ENCODE measurements at places on chromosomes 6 and 20. TPM values are rescaled to one million over a fixed set of nuclear protein-coding genes. Genes with fewer than 3 reads are reported as not detected.
A peak's percentile ranks its signal among the peaks of the same experiment; 100 is the strongest.

DNA sequence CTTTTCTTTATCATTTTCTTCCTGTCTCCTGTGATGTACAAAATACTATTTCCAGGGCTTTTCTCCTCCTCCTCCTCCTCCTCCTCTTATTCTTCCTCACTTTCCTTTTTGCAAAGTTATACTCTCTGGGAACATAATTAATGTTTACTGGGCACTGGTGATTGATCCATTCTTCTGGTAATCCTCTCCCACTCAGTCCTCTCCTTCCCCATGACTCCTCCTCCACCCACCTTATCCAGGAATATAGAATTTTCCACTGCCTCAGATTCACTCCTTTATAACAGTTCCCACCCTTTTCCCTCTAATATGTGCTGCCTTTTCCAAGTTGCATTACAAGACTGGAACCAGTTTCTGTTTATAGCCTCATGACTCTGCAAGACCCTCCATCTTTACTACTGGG is 62.5 kb upstream of the IYD start:
- no peak for DNase-seq

- no peak for DNase-seq
Observed at GRCh38 chr6:116963972-116964371, 86.9 kb downstream of the RFX6 start.

DNA sequence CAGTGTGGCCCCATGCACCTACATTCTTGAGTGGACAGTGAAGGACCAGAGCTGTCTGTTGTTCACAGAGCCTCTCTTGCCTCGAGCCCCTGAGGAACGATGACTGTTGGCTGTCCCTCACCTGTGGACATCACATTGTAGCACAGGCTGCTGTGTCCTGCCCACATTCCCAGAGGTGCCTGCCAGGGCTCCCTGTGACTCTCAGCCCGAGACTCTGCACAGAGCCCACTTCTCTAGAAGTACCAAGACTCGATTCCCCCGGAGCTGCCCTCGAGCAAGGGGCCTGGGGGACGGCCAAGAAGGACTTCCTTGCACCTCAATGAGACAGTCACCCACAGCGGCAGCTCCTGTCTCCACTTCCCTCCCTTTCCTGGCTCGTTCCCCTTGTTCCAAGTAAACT is 28.6 kb upstream of the DLGAP4 start:
- DNase-seq = no peak

DNA sequence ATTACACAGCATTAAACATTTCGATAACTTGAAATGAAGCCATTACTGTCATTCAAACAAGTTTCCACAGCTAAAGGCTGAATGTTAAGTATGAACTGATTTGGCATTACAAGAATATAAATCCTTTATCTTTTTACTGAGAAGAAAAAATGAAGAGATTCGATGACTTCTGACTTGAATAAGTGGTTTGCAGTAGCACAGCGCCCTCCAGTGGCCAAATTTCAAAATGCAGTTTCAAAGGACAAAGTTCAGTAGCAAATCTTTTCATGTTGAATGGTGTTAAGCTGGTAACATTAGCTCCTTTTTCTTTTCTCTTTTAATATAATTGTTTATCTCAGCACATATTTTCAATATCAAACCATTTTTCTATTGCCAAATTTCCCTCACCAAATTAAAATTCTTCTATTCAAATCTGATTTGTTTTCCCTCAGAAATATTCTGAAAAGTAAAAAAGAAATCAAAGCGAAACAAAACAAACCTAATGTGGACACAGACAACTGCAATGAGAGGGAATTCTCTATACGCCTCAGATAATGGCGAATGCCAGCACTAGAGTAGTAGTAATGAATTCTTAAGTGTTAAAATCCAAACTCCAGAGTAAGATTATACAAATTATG is 145.7 kb downstream of the BTBD9 start:
- DNase-seq = no peak

DNA sequence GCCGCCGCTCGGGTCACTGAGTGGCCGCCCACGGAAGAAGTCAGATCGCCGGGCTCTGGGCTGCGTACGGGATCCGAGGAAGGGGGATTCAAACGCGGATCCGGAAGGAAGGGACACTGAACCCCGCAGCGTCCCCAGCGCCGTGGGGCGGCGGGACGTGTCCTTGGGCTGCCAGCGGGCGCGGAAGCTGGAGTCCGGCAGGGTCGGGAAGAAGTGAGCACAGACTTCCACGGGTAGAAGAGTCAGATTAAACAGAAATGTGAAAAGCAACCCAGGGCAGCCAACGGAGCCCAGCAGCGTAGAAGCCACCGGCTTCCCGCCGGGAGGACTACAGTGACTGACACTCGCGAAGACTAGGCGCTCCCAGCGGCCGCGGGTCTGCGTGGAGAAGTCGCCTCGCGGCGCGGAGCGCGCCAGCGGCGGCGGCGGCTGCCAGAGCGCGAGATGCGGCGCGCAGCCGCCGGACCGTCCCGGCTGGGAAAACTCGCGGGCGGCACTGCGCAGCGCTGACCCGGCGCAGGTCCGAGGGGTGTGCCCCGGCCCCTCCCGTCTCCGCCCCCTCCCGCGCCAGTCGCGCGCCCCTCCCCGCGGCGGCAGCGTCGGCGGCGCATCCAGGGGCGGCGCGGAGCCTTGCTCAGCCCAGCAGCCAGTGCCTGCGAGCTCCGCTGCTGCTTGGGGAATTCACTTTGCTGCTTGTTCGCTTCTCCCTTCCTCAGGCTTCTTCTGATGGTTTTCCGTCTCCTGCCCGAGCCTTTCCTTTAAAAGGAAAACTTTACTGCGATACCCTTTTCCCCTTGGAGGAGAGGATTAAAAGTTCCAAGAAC is at the start of gene SAMD5:
TSS of gene SAMD5 (plus strand) at position 649 of the 824 bp plus-strand sequence. CDS start 239 bp downstream, outside the sequence.
- DNase-seq = peak; percentile 70

DNA sequence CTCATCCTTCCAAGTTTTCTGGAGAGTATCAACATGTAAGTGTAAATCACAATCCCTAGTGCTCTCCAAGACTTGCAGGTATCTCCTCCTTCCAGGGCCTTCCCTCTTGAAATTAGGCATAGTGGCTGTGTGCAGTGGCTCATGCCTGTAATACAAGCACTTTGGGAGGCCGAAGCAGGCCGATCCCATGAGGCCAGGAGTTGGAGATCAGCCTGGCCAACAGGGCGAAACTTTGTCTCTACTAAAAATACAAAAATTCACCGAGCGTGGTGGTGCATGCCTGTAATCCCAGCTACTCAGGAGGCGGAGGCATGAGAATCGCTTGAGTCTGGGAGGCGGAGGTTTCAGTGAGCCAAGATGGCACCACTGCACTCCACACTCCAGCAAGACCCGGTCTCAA is 9.4 kb upstream of the ANGPT4 start:
- no peak for DNase-seq

DNA sequence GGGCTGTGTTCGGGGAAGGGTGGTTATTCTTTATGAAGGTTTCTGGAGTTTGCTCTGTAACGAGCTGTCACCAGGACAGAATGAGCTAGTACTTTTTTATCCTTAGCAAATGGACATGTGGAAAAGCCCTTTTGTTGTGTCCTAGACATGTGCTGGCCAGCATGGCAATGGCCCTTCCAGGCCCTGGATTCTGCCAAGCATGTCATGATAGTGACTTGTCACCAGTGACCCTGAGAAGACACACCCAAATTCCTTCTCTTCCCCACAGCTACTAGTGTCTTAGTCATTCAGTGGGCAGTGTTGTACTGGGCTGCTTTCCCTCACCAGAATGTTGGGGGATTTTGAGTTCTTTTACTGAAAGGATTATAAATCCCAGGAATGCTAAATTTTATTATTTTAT is 74.0 kb upstream of the XRN2 start:
- no peak for DNase-seq

GRCh38 chr20:39524371-39524911 is 562.3 kb downstream of the DHX35 start:
- no peak for DNase-seq

DNA sequence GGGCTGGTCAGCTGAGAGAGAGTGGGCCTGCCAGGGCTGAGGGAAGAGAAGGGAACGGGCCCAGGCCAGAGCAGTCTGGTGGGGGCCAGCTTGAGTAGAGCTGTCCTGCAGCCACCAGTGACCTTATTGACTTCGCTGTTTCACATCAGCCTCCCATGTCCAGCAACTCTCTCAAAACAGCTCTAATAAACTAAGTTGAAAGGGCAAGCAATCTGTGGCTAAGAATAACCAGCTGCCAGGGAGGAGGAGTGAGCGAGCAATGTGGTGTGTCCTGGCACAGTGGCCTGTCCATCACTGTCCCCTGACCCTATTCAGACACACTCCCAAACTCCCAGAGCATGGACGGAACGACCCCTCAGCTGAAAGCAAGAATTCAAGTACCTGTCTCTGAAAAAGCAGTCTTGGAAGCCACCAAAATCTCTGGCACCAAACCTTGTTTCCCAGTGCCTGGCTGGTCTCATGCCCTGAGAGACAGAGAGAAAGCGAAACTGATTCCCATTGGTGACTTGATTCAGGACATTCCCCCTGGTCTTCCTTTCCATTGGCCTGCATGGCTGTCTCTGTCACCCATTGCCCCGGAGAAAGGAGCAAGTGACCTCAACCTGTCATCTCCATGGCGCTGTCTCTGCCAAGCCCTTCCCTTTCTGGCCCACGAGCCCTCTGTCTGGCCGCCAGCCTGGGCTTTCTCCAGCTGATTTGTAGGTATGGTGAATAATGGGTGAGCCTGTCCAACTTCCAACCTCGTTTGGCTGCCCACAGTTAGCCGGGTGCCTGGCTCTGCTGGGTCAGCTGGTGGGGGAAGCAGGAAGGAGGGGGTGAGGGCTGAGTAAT is at the start of gene DDO:
TSS of gene DDO (minus strand) at position 490 of the 831 bp plus-strand sequence. CDS start 2,113 bp downstream, outside the sequence.
- peak; percentile 33 for DNase-seq

- DNase-seq = no peak
Observed at GRCh38 chr6:37868447-37868825, 48.9 kb downstream of the ZFAND3 start.

- no peak for DNase-seq
Observed at GRCh38 chr6:8047541-8048292, 16.5 kb downstream of the BLOC1S5 start.

DNA sequence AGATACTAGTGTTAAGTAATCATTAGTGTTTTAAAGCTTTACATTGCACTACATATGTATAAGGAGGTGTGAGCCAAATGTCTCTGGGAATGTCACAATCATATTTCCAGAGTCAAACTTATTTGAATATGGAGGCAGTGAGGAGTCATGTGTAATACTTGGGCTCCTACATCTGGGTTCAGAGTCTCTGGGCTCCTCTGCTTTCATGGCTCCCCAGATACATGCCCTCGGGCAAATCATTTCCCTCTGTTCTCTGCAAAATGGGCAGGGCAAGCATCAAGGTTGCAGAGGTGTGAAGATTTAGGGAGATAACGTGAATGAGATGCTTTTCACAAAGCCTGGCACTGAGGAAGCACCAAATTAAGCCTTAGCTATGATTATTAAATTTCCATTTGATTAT is 138.3 kb upstream of the SGK1 start:
- DNase-seq = no peak

- no peak for DNase-seq
Observed at GRCh38 chr6:56483929-56484328, 158.8 kb downstream of the DST start.

- DNase-seq = no peak
Observed at GRCh38 chr20:63176034-63176426, 39.9 kb downstream of the YTHDF1 start.

DNA sequence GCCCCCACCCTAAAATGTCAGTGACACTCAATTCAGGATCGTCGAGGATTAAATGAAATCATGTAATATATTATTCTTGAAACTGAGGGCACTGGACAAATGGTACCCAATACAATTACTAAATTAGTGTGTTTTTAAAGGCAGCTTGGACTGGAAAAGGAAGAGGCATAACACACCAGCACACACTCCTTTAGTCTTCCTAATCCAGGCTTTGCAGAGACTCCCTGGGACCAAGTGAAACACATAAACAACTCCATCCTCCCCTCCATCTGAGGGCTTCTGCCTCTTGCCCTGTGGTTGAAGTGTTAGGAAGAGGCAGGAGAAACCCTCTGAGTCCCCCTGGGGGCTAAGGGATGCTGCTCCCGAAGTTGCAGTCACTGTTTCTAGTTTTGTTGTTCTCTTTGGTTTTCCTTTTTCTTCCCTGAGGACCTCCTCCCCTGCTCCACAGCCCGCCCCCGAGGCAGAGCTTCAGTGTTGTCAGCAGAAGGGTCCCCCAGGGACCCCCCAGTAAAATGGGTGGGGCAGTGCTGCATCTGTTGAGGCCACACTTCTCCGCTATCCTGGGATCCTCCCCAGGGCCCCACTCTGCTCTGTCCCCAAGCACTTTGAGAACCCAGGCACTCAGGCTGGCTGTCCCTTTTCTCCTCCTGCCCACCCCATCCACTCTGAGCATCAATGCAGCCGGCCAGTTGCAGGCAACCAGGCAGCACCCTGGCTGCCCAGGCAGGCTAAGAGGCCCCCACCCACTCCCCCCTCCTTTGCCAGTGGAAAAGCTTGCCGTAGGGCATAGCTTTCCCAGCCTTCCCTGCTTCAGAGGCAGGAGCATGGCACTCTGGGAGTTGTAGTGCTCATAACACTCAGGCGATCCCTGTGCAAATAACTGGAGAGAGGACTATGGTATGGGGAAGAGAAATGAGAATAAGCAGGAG is 5.9 kb downstream of the TMEM63B start:
- peak; percentile 28 for DNase-seq

GRCh38 chr20:997486-997885 is 4.6 kb downstream of the RSPO4 start:
- DNase-seq = no peak

- no peak for DNase-seq
Observed at GRCh38 chr6:110999634-111000270, 17.9 kb downstream of the RPF2 start.

GRCh38 chr20:42790111-42790510 is 399.6 kb downstream of the PTPRT start:
- no peak for DNase-seq

DNA sequence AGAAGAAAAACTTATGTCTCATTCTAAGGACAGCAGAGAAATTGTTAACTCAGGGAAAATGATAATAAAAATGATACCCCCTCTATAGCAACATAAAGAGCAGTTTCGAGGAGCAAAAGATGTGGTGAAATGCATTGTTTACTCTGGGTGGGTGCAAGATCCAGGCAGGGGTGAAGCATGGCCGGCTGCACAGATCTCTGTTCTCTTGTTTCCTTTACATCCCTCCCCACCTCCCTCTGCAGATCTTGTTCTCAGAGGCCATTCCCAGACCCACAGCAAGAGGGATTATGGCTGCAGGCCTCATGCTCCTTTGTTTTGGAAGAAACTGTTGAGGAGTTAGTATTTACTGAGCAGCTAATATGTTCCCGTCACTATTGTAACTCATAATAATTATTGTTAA is 1.8 kb downstream of the BTN3A1 start:
- DNase-seq = no peak

GRCh38 chr20:57996936-57997890 is 231.2 kb downstream of the ANKRD60 start:
- no peak for DNase-seq

Gene MEI4
- polyA plus RNA-seq = 0.10 TPM

Gene LHFPL5
- not detected for polyA plus RNA-seq

Gene SLC26A8
- 0.41 TPM for polyA plus RNA-seq

Gene RIPOR2
- polyA plus RNA-seq = 6.3 TPM

Gene SMAP1
- 26.2 TPM for polyA plus RNA-seq

Gene MOCS1
- polyA plus RNA-seq = 23.4 TPM

Gene TCF19
- polyA plus RNA-seq = 15.8 TPM

Gene DEFB128
- polyA plus RNA-seq = not detected
